Activated effector memory CD4-positive, alpha-beta T cell treated with Interleukin-2 at 50 U/mL for 16 hours (primary cell): ENCODE measurements at places on chromosomes 12 and 14.

- no peak for DNase-seq
Observed at GRCh38 chr14:100299238-100299560, 7.0 kb downstream of the SLC25A29 start.

GRCh38 chr14:57486767-57487379, 6.8 kb downstream of the CCDC198 start:
- no peak for DNase-seq

- DNase-seq: no peak
Observed at GRCh38 chr12:110760204-110760609, 17.5 kb upstream of the PPP1CC start.

DNA sequence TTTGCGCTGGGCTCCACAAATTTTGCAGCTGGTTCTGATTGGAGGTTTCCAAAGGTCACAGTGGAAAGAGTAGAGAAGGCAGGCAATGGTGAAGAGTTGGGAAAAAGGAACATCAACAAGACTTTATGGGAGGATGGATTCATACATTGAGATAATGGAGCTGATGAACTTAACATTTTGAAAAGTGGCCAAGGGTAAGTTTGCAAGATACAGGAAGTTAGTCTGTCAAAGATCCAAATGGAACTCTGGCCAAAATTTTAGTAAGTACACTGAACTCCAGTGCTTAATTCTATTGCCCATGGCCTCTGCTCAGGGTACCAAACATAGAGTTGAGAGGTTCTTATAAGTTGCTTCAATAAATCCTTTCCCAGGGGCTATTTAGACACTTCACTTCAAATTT, 15.6 kb downstream of the CCER1 start:
- DNase-seq: no peak

GRCh38 chr12:92444763-92445162, 258.0 kb upstream of the PLEKHG7 start:
- no peak for DNase-seq
